ENCODE measurements at places on chromosomes 6 and 20.

- no peak for DNase-seq
These were observed 98.5 kb downstream of the SSR1 start for GRCh38 chr6:7214468-7214867.

DNA sequence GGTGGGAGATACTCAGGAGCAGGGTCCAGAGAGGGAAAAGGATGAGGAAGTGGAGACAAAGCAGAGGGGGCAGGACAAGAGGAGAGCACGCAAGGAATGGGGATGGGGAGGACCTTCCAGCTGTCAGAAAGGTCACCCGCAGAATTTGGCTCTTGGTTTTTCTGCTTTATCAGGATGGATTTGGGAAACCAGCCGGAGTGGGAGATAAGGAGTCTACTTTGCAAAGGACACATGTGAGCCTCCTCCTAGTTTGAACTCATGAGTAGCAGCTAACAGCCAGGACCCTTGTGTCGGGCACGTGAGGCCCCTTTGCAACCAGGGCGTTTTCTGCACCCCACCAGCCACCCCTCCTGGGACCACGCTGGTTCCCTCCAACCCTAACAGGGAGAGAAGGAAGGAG, 7.6 kb upstream of the MICA start:
- DNase-seq: no peak

DNA sequence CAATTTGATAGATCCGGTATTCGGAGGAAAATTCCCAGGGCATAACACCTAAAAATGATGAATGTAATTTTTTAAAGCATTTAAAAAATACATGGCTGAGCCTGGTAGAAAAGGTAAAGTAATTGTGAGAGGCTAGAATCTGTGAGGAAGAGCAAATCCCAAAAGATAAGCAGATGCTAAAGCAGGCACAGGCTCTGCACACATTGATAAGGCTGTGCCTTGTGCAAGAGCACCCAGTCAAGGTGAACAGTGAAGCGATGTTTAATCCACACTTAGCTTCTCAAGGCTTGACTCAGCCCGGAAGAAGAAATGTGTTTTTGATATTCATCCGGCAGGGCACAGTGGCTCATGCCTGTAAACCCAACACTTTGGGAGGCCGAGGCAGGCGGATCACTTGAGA, 5.1 kb upstream of the EPB41L2 start:
- DNase-seq: no peak

GRCh38 chr20:50848846-50849673, 54.2 kb downstream of the BCAS4 start:
- DNase-seq: peak; percentile 38

GRCh38 chr6:57283911-57284455, 33.4 kb upstream of the PRIM2 start:
- no peak for DNase-seq

- DNase-seq: no peak
These were observed 41.1 kb downstream of the PDE10A start for GRCh38 chr6:165621940-165622339.
